NCI-H524 (cell line): ENCODE measurements at places on chromosomes 4 and X.

DNA sequence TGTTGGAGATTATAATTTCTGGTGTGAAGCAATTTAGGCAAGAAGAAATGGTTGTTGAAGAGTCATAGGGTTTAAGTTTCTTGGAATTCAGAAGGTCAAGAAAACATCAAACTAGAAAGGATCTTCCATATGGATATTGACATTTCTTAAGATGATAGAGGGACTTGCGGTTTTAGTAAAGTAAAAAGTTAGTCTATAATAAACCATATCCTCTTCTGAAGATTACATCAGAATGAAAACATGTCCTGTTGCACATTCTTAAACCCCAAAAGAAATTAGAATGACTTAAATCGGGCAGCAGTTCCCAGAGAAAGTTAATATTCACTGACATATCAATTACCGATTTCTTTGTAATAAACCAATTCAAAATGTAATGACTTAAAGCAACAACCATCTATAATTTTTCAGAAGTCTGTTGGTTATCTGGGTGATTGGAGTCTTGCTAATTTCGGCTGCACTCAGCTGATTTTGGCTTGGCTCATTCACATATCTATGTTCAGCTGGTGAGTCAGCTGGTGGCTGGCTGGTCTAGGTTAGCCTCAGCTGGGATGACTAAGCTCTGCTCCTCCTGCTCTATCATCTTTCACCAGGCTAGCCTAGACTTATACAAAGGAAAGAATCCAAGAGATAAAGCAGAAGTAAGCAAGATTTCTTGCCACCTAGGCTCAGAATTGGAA, 24.4 kb upstream of the DYNLT3 start:
- DNase-seq = no peak

DNA sequence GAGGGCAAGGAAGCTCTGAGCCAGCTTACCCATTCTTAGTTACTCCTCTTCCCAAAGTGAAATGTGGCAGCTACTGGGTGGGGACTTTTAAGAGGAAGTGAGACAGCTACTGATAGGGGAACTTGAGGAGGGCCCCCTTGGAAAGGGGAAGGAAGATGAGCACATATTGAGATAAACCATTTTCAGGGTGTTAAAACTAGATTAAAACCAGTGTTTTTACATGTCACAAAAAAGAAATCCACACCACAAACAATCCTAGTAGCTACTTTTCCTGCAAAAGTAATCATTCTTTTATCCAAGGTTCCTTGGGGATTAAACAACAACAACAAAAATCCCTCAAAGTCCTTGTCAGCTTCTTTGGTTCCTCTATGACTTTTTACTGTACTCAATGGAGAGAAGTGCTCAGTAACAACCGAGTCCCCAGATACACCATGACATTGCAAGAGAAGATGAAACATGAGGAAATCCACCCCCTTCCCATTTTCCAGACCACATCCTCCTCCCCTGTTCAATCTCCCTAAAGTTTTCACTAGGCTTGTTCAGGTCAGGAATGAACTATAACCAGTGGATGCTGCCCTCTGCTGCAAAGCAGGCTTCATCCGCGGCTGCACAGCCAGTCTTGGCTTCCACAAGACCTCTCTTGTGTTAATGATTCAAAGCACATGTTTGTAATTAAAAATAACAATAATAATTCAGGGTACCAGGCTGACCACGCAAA, 113.5 kb upstream of the TMEM164 start:
- peak; percentile 28 for DNase-seq

- no peak for DNase-seq
Observed at GRCh38 chr4:139131209-139131870, 45.7 kb downstream of the ELF2 start.

- no peak for DNase-seq
Observed at GRCh38 chr4:156571146-156571545, 400.5 kb downstream of the PDGFC start.

DNA sequence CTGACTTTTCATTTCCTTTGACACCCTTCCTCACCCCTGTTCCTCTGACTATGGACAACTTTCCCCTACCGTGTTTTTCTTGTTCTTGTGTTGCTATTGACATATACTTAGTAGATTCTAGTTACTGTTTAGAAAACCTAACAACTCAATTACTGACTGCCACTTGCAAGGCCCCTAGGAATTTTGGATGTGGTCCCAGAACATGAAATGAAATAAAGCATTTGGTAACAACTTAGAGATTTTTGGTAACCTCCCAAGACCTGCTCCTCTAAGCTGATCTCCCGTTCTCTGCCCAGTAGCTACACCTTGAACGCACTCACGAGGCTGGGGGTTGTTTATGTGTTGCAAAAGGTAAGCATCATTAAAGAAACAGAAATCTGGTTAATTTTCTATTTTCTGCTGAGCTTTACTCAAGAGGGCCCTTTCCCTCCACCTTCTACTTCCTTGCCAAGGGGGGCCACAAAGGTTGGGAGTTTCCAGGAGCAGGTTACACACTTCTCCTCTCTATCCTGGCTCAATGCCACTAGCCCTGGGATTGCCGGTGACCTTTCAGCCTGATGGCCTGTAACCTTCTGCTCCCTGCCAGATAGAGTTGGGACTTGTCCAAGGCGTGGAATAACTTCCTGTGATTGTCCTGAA, 20.5 kb downstream of the GAB3 start:
- DNase-seq = no peak

GRCh38 chrX:108162265-108162664, 70.7 kb downstream of the ATG4A start:
- DNase-seq = no peak

DNA sequence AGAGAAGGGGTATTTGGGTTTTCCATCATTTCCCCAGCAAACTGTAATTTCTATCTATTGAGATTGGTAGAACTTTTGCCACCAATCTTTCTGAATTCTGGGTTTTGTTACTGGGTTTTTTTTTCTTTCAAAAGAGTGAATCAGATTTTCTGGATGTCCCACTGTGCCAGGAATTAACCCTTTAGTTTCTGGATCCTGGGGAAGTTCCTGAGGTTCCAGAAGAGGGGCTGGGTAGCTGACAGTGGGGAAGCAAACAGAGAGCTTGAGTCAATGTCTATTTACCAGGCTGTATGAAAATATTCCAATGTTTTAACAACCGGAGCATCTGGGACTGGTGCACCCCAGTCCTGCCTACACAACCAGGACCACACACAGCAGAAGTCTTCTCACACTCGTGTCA, 25.8 kb upstream of the SOD3 start:
- DNase-seq = no peak

GRCh38 chrX:44012484-44013096, 39.4 kb upstream of the NDP start:
- DNase-seq = no peak

GRCh38 chrX:78313526-78313925, 13.9 kb downstream of the CYSLTR1 start:
- DNase-seq = no peak

DNA sequence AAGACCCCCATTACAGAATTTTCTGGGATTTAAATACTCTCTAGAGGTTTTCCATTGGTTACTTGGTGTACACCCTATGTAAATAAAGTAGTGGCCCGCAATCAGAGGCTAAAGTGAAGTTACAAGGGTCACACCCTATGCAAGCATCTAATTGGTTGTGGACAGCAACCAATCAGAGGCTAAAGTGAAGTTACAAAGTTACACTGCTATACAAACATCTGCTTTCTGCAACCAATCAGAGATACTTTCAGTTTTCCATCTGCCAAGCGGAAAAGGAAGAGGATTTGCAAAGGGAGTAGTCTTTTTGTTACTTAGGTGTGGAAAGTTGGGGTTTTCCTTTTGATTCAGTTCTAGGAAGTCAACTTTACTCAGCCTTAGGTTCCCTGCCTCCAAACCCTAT, 2.0 kb upstream of the ATRX start:
- DNase-seq = peak; percentile 5

DNA sequence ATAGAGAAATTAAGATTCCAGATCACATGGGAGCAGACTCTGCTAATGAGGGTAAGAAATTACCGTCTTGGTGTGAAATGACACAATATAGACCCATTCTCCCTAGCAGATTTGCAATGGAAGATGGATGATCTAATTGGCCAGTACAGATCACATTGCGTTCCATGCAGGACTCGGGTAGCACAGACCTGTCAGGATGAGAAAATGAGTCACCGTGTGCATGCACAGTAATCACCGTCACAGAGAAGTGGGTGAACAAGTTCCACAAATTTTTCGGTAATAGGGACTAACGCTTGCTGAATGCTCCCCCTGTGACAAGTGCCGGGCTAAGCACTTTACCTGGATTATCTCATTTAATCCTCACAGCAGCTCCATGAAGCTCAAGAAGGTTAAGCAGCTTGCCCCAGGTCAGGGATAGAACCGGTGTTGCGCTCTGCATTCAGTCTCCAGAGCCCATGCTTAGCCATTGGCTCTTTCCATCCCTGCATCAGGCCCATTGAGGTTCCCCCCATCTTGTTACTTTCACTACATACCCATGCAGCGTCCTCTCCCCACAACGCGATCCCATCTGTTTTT, 375.6 kb downstream of the FBXW7 start:
- DNase-seq = peak; percentile 58

GRCh38 chrX:10986616-10987015, 124.5 kb upstream of the HCCS start:
- no peak for DNase-seq

DNA sequence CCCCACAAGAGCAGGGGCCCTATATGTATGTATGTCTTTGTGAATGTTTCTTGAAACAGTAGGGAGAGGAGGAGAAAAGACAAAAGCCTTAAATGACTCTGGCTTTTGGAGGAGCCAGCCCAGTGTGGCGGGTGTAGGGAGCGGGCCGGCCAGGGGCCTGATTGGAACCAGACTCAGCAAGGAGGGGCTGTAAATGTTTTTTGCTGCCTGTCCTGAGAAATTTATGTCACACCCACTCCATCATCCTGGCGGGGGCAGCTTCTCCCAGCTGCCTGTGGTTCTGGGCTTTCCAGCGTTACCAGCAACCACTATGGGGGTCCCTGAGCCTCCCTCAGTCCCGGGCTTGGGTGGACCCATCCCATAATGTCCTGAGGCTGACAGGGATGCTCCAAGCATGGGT, 130.8 kb downstream of the PJA1 start:
- DNase-seq = no peak

- no peak for DNase-seq
Observed at GRCh38 chr4:118206627-118207026, 146.2 kb downstream of the PRSS12 start.

GRCh38 chr4:47482326-47482725, 2.7 kb upstream of the ATP10D start:
- no peak for DNase-seq

GRCh38 chr4:144809056-144809640, 163.2 kb downstream of the HHIP start:
- no peak for DNase-seq

- no peak for DNase-seq
Observed at GRCh38 chrX:152992115-152992514, 1.8 kb downstream of the PNMA5 start.

DNA sequence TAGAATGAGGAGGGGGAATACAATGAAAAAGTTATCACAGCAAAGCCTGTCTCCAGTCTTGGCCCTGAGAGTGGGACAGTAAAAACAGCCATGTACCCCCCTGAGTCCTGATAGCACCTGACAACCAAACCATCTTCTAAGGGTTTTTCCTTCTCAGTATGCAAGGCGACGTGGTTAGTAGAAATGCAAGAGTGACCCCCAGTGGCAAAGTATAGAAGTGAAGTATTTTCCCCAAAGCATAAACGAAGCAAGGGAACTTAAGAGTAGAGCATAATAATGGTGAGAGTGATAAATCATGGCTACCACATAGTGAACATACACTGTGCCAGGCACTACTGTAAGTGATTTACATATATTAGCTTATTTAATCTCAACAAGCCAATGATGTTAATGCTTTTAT, 52.8 kb downstream of the FAM47C start:
- DNase-seq = peak; percentile 67

GRCh38 chrX:40966213-40966820, 118.9 kb upstream of the USP9X start:
- no peak for DNase-seq

- DNase-seq = peak; percentile 32
Observed at GRCh38 chr4:129350834-129351721, 255.1 kb downstream of the C4orf33 start.

GRCh38 chr4:20050768-20051167, 200.9 kb upstream of the SLIT2 start:
- DNase-seq = no peak

DNA sequence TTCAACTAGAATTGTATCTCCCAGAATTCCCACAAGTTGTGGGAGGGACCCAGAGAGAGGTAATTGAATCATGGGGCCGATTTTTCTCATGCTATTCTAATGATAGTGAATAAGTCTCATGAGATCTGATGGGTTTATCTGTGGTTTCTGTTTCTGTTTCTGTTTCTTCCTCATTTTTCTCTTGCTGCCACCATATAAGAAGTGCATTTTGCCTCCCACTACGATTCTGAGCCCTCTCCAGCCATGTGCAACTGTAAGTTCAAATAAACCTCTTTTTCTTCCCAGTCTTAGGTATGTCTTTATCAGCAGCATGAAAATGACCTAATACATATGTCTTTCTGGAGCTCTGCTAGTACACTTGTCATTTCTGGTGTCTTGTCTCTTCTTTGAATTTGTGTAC, 22.1 kb upstream of the OR13H1 start:
- DNase-seq = no peak

DNA sequence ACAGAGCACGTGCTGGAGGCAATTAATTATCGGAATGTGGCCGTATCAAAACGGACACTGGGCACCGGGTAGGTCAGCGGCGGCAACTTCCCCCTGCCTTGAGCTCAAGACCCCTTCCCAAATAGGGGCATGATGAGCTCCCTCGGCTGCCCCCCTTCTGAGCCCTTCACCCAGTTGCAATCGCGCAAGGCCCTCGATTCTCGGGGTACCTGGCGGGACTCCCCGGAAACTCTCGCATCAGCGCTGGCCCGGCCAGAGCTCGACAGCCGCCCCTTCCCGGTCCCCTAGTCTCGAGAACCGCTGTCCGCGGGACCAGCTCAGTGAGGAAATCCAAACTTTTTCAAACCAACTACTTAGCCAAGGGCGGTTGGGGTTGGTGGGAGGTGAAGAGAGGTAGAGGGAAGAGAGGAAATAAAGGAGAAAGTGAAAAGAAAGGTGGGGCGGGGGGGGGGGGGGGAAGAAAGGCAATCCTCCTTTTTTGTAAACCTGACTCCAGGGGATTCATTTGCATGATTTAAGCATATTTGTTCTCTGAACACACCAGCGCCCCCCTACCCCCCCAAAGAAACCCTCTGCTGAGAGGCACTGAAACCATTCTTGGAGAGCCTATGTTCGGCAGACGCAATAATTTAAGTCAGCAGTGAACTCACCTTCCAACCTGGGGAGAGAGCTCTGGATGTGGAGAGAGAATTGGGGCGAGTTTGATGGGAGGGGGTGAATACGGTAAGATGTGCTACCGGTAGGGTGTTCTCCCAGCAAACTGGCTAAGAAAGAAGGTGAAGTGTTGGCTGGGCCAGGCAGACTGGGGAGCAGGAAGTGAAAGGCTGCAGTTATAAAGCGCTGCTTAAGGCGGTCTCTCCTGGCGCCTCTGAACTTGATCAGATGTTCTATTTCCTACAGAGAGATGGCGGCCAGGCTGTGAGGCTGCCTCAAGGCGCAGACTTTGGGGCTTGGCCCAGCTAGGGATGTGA, 2.0 kb upstream of the ZIC3 start:
- no peak for DNase-seq
